ENCODE measurements at places on chromosomes 4 and X. TPM values are rescaled to one million over a fixed set of nuclear protein-coding genes. Genes with fewer than 3 reads are reported as not detected.

- no peak for DNase-seq
These were observed 56.9 kb downstream of the APLN start for GRCh38 chrX:129597905-129598304.

DNA sequence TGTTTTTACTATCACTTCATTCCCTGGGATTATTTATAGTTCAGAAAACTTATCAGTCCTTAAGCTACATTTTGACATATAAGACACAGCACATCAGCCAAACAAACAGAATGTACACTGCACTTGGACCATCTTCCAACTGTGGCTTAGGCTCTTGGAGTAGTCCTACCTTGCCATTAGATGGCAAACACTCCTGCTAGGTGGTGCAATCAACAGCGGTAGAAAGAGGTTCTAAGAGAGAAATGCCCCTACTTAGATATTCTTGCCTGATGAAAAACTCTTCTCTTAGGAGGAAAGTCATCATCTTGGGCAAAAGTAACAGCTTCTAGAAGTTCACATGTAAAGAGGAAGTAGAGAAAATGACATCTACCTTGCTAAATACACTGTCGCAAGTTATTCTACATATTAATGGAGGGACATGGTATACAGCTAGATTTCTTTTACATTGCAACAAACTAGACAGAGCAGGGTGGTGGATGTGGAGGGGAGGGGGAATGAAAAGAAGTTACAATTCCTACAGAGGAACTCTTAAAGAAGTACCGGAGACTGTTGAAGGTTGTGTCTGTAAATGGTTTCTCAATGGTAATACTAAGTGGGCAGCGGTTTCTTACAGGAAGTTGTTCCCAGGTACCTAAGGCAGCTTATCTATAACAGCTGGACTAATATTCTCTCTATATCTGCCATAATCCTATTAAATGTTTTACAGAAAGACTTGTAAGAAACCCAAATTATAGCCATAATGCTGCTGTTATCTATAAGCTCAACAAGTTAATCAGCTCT is 8.1 kb upstream of the STPG2 start:
- DNase-seq, result no peak

GRCh38 chrX:14295426-14295825 is 233.9 kb upstream of the GLRA2 start:
- no peak for DNase-seq

GRCh38 chr4:164538097-164538496 is 215.8 kb upstream of the SMIM31 start:
- no peak for DNase-seq

Gene IL1RAPL2
- total RNA-seq, result 8.2 TPM

GRCh38 chrX:101160001-101160400 is 59.6 kb upstream of the DRP2 start:
- DNase-seq, result no peak

Gene CENPE
- 3.7 TPM for total RNA-seq

Gene CXCL8
- total RNA-seq, result 0.41 TPM

GRCh38 chr4:110135523-110135922 is 62.9 kb downstream of the ELOVL6 start:
- no peak for DNase-seq

DNA sequence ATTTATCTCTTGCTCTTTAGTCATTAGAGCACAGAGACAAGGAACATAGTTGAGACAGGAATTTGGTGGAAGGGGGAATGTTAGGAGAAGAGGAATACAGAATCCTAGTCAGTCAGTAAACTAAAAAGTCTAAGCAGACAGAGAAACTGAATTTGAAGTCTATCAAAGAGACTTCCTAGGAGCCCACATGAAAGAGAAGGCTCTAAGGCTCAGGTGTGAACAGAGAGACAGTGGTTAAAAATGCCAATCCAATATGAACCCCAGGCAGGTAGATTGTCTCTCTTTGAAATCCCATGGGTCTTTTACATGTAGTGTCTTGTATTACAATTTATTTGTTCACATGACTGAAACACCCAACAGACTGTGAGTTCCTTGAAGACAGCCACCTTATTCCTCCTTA is 77.8 kb upstream of the NFKB1 start:
- no peak for DNase-seq

DNA sequence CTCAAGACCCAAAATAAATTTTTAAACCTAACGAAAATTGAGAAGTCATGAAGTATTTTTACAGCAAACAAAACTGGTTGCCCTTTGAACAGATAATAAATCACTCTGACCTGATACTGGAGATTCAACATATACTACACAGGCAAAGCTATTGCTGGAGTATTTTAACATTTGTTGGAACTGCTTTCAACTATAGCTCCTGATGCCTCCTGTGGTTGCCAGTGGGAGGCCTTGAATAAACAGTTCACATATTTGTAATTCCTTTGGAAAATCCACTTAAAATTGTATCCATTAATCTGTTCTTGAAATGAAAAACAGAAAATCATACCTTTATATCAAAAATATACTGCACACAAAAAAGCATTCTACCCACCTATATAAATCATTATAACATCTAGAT is 605.1 kb downstream of the KCTD8 start:
- DNase-seq, result no peak

Gene CITED1
- total RNA-seq, result 7.3 TPM

DNA sequence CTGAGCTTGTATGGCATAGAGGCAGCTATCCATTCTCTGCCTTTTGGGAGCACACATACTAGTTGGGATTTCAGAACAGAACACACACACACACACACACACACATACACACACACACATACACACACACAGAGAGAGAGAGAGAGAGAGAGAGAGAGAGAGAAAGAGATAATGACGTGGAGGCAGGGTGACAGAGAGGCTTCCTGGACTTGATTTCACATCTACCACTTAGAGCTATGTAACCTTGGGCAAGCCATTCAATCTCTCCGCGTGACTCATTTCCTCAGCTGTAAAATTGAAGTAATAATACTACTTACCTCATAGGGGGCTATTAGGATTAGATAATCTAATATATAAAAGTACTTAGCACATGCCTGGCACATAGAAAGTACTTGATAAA is 12.3 kb upstream of the GRIA3 start:
- DNase-seq, result no peak

Gene GPRASP1
- total RNA-seq, result 31.0 TPM

Gene FRMPD3
- 1.6 TPM for total RNA-seq

- DNase-seq, result no peak
These were observed 26.2 kb upstream of the RHOH start for GRCh38 chr4:40170588-40170987.

Gene SHISA3
- total RNA-seq, result under 0.01 TPM

Measured in frontal cortex (tissue), 4 donors.